NCI-H446 (cell line): ENCODE measurements at places on chromosomes 12 and 14.

GRCh38 chr12:28974166-28974565 is 174.9 kb upstream of the FAR2 start:
- DNase-seq, result no peak

DNA sequence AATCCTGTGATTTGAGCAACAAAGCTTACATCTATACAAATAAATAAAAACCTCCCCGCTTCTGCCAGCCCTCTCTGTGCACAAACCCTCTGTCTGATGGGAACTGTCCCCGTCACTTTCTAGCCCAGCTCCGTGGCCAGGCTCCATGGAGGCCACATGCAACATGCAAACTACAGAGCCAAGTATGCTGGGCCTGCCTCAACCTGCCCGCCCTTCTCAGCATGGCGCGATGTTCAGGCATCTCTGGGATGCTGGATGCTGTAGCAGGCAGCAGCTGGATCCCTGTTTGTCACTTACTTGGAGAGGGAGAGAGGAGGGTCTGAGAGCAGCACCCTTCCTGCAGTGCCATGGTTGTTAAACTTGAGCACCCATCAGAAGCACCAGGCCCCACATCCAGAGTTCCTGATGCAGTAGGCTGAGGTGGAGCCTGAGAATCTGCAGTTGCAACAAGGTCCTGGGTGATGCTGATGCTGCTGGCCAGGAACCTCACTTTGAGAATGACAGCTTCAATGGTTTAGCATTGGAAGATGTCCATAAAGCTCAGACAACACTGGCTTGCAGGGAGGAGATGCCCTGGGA is 32.4 kb downstream of the CLMN start:
- DNase-seq, result no peak

- DNase-seq, result no peak
Measured at GRCh38 chr14:105389976-105390848, 8.1 kb upstream of the TEX22 start.

- no peak for DNase-seq
Measured at GRCh38 chr14:97299661-97300060, 502.5 kb downstream of the VRK1 start.

DNA sequence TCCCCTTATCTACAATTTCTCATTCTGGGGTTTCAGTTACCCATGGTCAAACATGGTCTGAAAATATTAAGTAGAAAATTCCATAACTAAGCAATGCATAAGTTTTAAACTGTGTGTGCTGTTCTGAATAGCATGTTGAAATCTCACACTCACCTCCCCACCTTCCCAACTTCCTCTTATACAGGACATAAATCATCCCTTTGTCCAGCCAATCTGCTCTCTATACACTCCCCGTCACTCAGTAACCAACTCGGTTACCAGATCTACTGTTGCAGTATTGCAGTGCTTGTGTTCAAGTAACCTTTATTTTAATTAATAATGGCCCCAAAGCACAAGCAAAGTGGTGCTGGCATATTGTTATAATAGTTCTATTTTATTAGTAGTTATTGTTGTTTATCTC is 420.5 kb downstream of the GXYLT1 start:
- DNase-seq, result no peak

- no peak for DNase-seq
Measured at GRCh38 chr12:81502912-81503695, 256.0 kb downstream of the PPFIA2 start.

DNA sequence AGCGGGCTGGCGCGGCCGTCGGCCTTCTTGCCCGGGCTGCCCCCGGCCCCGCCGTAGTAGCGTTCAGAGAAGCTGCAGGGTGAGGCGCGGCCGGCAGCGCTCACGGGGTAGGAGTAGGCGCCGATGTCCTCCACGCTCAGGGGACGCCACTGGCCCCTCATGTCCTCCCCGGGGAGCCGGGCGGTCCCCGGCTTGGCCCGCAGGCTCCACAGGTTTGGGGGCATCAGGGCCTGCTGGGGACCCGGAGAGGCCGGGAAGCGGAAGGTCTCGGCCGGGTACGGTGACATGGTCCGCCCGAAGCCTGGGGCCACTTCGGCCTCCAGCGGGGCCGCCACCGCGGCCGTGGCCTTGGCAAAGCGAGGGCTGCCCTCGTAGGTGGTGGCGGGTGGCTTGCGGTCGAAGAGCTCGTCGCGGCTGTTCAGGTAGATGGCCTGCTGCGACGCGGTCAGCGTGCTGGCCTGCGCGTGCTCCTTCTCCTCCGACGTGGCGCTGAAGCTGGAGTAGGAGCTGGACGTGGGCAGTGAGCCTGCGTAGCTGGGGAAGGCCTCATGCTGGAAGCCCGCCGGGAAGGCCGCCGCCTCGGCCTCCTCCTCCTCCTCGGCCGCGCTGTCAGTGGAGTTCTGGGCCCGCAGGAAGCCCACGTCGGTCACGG is 48.7 kb downstream of the BEGAIN start:
- DNase-seq, result no peak

GRCh38 chr12:26001530-26001929 is 43.0 kb downstream of the RASSF8 start:
- DNase-seq, result no peak

DNA sequence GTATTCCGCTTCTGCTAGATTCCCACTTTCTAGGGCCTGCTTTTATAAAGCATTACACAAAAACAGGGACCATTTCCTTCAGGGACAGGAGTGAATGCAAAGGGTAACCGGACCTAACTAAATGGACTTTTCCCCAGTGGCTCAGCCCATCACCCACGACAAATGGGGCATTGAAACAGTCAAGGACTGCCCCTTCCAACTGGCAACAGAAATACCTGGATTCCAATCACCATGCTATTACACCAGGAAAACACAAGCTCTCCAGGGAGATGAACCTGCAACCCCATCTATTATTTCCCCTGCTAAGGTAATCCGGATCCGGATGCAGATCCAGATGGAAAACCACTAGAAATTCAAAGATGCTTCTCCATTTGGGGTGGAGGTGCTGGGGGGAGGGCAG is 1.0 kb downstream of the MPHOSPH9 start:
- no peak for DNase-seq

DNA sequence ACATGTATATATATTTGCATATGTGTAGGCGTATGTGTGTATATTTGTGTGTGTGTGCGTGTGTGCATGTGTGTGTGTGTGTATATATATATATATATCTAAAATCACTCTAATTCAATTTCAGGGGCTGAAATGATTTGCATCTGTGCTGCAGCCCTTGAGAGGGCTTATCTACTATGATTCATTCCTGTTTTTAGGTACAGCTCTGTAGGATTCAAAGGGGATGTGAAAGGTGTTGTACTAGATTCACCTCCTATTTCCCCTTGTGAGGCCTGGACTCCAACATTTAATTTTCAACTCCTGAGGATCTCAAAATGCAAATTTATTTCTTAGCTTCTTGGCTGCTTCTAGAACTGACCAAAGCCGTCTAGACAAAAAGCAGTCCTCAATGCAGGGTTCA is 11.1 kb downstream of the ERP27 start:
- DNase-seq, result no peak

- peak; percentile 88 for DNase-seq
Measured at GRCh38 chr12:40693207-40693821, 1.1 kb downstream of the CNTN1 start.

- DNase-seq, result no peak
Measured at GRCh38 chr12:122349078-122349477, 73.4 kb downstream of the CLIP1 start.

- no peak for DNase-seq
Measured at GRCh38 chr12:52907092-52907810, 2.4 kb upstream of the KRT8 start.

DNA sequence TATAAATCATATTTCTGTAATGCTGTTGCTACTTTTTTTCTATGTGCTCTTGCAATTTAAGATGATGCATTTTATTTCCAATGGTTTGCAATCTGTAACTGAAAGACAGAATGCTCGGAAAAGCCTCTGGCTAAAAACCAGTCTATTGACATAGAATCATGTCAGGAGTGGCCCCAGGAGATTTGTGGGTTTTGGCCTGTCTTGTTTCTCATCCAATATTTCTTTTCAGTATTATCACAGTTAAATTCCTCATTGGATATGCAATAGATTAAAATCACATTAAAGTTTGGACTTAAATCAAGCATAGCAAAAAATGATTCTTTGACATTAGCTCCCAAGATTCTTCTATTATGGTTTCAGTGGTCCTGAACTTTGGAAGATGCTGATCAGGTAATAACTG is 19.1 kb upstream of the SLC38A2 start:
- DNase-seq, result no peak

DNA sequence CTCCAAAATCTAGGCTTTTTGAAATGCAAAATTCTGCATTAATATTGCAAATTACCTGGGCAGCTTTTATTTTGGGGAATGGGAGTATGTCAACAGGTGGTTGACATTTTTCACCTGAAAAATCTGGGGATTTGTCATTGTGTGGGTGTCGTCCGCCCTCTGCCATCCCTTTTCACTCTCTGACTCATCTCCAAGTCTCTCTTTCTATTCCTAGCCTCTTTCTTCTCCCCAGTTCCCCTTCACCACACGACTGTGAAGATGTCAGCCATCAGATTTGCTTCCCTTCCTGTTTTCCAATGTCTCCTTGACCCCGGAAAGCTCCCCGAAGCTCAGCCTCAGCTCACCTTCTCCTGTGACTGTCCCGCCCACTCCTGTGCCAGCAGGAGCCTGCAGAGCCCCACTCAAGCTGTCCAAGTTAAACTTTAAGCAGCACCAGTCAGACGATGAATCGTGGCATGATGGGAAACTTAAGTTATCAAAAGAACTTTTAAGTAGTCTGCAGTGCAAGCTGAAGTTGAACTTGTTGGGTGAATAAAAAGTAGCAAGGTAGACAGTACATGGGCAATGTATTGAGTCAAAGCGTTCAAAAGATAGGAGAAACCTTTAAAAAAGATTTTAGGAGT is 590.2 kb downstream of the VRK1 start:
- no peak for DNase-seq

GRCh38 chr12:6140651-6141447 is 16.4 kb upstream of the VWF start:
- DNase-seq, result no peak

GRCh38 chr12:68236421-68237059 is 10.9 kb upstream of the IL26 start:
- DNase-seq, result no peak

GRCh38 chr14:75155169-75155568 is 21.2 kb downstream of the TMED10 start:
- no peak for DNase-seq

DNA sequence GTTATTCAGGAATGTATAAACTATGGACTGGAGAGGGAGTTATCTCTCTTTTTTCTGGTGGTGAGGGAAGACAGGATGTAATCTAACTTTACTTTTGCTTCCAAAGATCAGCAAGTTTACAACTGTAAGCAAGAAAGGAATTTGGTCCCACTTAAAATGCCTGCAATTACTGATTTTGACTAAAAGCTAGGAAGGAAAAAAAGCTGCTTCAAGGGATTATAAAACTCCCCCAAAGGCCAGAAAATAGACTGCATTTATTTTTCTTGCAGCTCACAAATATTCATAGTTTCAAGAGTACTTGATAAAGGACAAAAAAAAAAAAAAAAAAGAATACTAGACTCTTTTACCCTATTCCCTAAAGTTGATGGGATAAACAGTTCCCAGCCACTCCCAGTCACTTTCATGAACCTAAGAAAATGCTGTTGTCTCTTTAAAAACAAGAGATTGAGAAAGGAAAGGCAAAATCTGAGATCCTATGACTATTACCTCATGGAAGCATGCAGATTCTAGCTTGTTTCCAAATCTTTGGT is 128.7 kb upstream of the BMP4 start:
- DNase-seq, result no peak

DNA sequence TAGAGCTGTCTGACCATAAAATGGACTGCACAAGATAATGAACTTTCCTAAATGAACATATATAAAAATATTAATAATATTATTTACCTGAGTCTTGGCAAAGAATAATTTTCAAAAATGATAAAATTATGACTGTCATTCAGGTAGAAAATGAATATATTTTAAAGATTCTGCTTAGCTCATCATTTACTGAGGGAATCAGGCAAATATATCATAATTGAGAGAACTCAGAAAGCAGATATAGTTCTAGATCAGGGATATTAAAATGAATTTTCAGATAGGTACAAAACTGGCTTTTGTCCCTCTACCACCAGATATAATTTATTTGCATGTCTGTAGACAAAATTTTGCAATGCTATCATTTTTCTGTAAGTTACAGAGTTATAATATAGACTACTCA is 86.1 kb upstream of the CPM start:
- DNase-seq, result no peak

DNA sequence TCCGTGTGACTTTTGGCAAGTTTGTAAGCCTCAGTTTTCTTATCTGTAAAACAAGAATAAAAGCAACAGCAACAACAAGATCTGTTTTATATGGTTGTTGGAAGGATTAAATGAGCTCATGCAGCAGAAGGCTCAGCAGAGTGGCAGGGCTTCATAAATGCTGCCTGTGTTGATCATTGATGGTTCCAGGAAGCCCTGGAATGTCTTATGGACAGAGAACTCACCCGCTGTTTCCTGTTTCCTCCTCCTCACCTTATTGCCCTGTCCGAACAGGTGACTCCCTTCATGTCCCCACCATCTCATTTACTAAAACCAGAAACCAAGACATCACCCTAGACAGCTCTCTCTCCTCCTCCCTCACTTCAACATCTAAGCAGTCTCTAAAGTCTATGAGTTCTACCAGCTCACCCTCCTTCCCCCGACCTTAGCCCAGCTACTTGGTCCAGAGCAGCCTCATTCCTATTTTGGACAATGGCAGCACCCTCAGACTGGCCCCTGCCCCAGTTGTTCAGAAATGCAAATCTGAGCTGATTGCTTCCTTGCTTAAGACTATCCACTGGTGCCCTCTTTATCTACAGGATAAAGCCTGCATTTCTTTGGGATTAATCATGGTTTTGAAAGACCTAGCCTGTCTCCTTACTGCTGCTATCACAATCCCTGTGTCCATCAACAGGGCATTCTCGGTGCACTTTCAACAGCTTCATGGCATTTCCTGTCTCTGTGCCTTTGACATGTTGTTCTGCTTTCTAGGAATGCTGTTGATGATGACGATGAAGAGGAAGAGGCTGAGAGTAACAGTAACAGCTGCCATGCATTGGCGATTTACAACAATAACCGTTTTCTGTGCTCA is 21.4 kb upstream of the GSG1 start:
- no peak for DNase-seq

DNA sequence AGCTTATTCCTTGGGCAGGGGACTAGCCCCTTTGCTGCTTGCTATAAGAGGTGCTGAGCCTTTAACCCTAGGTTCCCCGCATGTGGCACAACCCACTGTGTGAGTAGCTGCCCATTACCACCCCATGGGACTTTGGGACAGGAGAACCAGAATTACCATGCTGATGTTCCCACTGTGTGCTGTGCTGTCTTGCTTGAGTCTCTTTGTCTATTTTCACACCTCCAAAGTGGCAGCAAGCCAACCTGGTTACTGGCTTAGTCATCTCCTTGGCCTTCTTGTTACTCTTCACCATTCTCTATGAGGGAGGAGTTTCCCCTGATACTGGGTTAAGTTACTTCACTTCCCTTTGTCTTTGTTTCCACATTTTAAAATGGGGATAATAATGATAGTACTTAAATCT is 73.4 kb upstream of the ETV6 start:
- no peak for DNase-seq

- no peak for DNase-seq
Measured at GRCh38 chr12:52061470-52062166, 8.2 kb upstream of the ATG101 start.

GRCh38 chr12:3097186-3097804 is 20.1 kb downstream of the TSPAN9 start:
- DNase-seq, result no peak
